ENCODE measurements at places on chromosomes 6 and 20. TPM values are rescaled to one million over a fixed set of nuclear protein-coding genes. Genes with fewer than 3 reads are reported as not detected.

Gene LHFPL5
- 0.82 TPM for total RNA-seq

Gene PTCRA
- not detected for total RNA-seq

Gene ISM1
- total RNA-seq, result 1.6 TPM

Gene ASXL1
- 64.8 TPM for total RNA-seq

Gene SLC17A9
- under 0.01 TPM for total RNA-seq

Gene UBE2C
- 3.7 TPM for total RNA-seq

Gene NOX3
- not detected for total RNA-seq

Gene C6orf58
- 1.6 TPM for total RNA-seq

Gene GLP1R
- 0.41 TPM for total RNA-seq

Gene SLC17A2
- not detected for total RNA-seq

Gene ZFAND3
- 21.2 TPM for total RNA-seq

Gene CST4
- total RNA-seq, result not detected

Gene ARMH2
- not detected for total RNA-seq

Gene KIF6
- total RNA-seq, result 1.2 TPM

Gene CALHM4
- not detected for total RNA-seq

Gene EDN1
- 4.9 TPM for total RNA-seq

Gene NKAIN2
- 109 TPM for total RNA-seq

Gene RBPJL
- not detected for total RNA-seq

Gene SNAP91
- 108 TPM for total RNA-seq

Gene PPP1R10
- total RNA-seq, result 43.6 TPM

Gene TP53RK
- total RNA-seq, result 51.0 TPM

Gene PI16
- under 0.01 TPM for total RNA-seq

Gene ACSS1
- total RNA-seq, result 3.7 TPM

Gene MCCD1
- not detected for total RNA-seq

Gene FRK
- 0.41 TPM for total RNA-seq

Gene MATN4
- under 0.01 TPM for total RNA-seq

Gene FNDC11
- 6.1 TPM for total RNA-seq

Gene WFDC6
- total RNA-seq, result not detected

Gene SPDEF
- total RNA-seq, result not detected

Gene KIAA1755
- 1.2 TPM for total RNA-seq

Gene BPIFA3
- not detected for total RNA-seq

Gene OSER1
- 39.9 TPM for total RNA-seq

Gene CYP21A2
- total RNA-seq, result under 0.01 TPM

Gene CFAP206
- total RNA-seq, result 2.0 TPM

Gene ADGRG6
- 9.8 TPM for total RNA-seq

Gene HDGFL1
- total RNA-seq, result under 0.01 TPM

Gene PSMF1
- 24.5 TPM for total RNA-seq

Gene UBE3D
- 24.9 TPM for total RNA-seq

Gene NRN1
- 9.8 TPM for total RNA-seq

Gene UBD
- not detected for total RNA-seq

Gene COL9A3
- 10.2 TPM for total RNA-seq

Gene AIF1
- 6.9 TPM for total RNA-seq

Gene SYNE1
- 137 TPM for total RNA-seq

Gene SIGLEC1
- total RNA-seq, result under 0.01 TPM

Gene PLN
- total RNA-seq, result 0.82 TPM

Gene SLC2A10
- 3.7 TPM for total RNA-seq

Gene SDC4
- 0.82 TPM for total RNA-seq

Gene CASS4
- total RNA-seq, result under 0.01 TPM

Gene HS3ST5
- total RNA-seq, result 13.9 TPM

Gene KCNG1
- total RNA-seq, result 22.4 TPM

Gene MMP24OS
- total RNA-seq, result 3.3 TPM

Gene MLIP
- total RNA-seq, result 11.8 TPM

Gene SRXN1
- 12.6 TPM for total RNA-seq

Gene KCNK16
- total RNA-seq, result not detected

Gene TNFRSF6B
- total RNA-seq, result not detected

Gene BCL2L1
- total RNA-seq, result 32.6 TPM

Gene OR2H1
- total RNA-seq, result under 0.01 TPM
